Activated CD4-positive, alpha-beta T cell treated with anti-CD3 and anti-CD28 coated beads, Interleukin-2, amount 10 ng/mL, durations not matched to agents 7 days and 5 days (primary cell): ENCODE measurements at places on chromosomes 12 and 14. TPM values are rescaled to one million over a fixed set of nuclear protein-coding genes. Genes with fewer than 3 reads are reported as not detected.

The KLHDC1 gene
- total RNA-seq: 2.5 TPM

DNA sequence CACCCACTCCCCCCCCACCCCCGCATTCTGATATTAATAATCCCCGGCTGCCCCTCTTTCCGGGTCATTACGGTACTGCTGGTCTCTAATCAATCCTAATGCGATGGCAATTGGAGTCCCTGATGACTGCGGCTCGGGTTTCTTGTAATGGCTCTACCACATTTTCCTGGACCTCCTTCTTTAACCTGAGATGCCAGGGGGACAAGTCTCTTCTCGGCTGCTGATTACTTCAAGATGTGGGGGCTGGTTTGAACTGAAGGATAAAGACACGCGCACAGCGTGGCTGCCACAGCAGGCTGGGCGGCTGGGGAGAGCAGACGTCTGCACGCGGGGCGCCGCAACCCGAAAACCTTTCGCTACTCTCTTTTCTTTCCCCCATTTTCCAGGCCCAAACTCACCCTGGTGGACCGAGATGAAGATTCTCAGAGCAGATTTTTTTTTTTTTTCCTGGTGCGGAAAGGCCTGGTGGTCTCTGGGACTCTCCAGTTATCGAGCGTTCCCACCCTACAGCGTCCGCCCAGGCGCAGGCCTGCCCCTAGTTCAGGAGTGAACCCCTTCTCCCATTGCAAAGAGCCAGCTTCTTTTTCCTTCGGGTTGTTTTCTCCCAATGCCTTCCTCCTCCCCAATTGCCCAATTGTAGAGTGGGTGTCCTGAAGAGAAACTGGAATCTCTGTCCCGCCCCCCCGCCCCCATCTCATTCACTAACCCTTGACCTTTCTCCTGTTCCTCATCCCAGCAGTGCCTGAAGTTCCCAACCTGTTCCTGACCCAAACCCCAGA is 6.0 kb upstream of the SIX1 start:
- no peak for DNase-seq

The AQP6 gene
- not detected for total RNA-seq

- no peak for DNase-seq
Observed at GRCh38 chr12:132076711-132077110, 67.4 kb downstream of the DDX51 start.

The SLC39A5 gene
- 0.64 TPM for total RNA-seq

The HOXC5 gene
- not detected for total RNA-seq

DNA sequence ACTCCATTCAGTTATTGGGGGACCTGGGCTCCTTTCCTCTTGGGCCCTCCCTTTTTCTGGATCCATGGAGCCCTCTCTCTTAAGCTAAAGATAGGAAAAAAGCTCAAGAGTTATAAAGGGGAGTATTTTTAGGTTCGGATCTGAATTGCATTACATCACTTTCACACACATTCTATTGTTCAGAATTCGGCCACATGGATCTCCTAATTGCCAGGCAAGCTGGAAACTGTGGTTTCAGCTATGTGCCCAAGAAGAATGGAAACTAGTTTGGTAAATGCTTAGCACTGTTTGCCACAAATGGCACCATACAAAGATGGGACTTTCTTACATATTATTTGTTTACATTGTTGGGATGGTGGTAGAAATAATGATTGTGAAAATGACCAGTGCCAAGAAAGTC is 145.6 kb downstream of the LRIG3 start:
- DNase-seq: no peak

DNA sequence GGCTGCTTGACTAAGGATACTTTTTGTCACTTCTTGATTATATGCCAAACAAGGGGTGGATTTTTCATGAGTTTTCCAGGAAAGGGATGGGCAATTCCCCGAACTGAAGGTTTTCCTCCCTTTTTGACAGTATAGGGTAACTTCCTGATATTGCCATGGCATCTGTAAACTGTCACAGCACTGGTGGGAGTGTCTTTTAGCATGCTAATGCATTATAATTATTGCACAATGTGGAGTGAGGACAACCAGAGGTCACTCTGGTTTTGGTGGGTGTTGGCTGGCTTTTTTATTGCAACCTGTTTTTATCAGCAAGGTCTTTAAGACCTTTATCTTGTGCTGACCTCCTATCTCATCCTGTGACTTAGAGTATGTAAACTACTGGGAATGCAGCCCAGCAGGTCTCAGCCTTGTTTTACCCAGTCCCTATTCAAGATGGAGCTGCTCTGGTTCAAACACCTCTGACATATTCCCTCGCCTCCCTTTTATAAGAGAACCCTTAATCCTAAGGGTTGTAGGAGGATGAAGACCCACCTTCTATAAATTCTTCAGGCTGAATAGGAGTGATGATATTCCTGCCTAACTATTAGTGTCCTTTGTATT is 471.2 kb downstream of the ATP23 start:
- DNase-seq: no peak

DNA sequence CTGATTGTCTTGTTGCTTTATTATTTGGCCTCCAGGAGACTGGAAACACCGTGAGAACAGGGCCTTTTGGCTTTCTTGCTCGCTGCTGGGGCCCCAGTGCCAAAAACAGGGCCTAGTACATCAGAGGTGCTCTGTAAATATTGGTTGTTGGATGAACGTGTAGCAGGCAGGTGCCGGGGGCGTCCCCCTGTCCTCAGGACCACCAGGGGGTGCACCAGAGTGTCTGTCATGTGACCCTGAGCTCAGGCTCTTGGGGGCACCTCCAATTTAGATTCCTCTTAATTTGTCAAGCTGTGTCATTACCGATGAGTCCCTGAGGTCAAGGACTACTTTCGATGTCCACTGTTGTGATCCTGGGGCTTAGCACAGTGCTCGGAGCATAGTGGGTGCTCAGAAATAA is 87.1 kb downstream of the ACACB start:
- DNase-seq: no peak

- DNase-seq: no peak
Observed at GRCh38 chr14:77406718-77407117, 16.6 kb downstream of the NOXRED1 start.

DNA sequence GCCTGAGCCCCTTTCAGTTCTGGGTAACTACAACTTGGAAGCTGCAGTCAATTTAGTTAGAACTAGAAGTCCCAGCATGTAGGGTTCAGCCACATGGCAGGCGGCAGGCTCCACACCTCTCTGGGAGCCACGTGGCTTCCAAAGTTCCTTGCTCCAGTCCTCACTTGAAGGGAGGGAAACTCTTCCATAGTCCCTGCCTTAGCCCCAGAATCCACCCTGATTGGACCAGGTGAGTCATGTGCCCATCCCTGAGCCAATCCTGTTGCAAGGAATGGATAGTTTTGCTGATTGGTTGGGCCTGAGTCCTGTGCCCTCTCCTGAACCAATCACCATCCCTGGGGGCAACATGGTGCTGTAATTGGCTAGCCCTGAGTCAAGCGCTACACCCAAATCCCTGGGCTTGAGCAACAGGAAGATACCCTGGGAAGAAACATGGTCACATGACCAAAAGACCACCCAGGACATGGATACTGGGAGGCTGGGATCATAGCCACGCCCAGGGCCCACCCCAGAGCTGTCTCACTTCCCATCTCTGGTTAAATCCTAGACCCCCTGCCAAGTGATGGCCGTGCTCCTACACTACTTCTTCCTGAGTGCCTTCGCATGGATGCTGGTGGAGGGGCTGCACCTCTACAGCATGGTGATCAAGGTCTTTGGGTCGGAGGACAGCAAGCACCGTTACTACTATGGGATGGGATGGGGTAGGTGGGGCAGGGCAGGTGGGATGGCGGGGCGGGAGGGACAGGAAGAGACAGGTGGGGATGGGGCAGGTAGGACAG is 154.7 kb downstream of the ADGRD1 start:
- no peak for DNase-seq

The ADSS1 gene
- 1.2 TPM for total RNA-seq

- no peak for DNase-seq
Observed at GRCh38 chr12:57723630-57723962, 14.9 kb downstream of the AGAP2 start.

DNA sequence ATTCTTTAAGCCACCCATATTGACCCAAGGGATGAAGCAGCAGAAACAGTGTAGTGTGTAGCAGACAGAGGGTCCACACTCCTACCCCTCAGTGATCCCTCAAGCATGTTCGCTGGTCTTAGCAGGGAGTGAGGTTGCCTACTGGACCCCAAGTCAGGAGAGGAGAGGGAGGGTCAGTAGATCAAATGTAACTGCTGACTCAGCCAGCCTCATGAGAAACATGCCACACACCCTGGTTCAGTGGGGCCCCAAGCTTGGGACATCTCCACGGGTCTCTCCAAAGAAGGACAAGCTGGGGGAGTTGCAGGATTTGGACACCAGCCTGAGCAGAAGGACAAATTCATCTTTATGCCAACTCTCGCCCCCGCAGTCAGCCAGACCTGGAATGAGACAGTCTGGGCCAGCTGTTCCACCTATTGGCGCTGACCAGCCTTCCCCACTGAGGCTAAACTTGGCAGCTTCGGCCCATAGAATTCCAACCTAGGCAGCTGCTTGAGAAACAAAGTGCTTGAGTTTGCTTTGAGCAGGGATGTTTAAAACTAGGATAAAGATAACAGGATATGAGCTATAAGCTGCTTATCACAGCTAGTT is 66.0 kb upstream of the ACTN1 start:
- DNase-seq: no peak

- DNase-seq: no peak
Observed at GRCh38 chr12:28708918-28709371, 440.1 kb upstream of the FAR2 start.

The PIGH gene
- total RNA-seq: 17.4 TPM
